CD4-positive, alpha-beta T cell treated with Interferon alpha-2 for 1 hour (primary cell): ENCODE measurements at places on chromosomes 5 and 9.

GRCh38 chr5:168334695-168335094, 43.2 kb downstream of the WWC1 start:
- DNase-seq: no peak

- DNase-seq: no peak
Measured at GRCh38 chr9:81626511-81626910, 62.8 kb downstream of the TLE1 start.

DNA sequence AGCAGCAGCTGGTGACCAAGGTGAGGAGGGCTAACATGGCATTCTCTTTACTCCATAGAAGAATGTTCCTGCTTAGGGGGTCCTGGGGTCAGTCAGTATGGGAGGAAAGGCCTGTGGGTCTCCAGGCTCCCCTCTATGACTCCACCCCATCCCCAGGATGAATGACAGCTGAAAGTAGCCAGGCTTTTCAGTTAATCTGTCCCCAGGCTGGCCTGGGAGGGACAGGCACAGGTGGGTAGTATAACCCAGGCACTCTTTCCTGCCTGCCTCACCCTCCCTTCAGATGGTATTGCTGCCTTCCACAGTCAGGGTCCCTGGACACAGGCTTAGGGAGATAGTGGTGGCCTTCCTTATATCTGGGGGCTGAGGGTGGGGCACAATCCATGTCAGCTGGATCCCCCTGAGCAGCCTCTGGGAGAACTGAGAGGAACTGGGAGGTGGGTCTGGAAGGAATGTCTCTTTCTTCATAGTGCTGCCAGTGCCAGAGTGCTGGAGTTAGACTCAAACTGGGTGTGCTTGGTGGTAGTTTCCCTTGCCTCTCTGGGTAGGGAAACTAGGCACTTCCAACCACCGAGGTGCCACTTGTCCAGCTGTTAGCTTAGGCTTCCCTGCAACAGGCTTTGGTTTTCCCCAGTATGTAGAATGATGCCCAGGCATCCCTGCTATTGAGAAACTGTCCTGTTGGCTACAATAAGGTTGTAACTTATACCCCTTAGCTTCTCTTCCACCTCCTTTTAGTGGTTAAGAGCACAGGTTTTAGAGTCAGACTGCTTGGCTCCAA, 27.8 kb downstream of the LARP1 start:
- DNase-seq: no peak

GRCh38 chr9:117703537-117703936, 666 bp upstream of the TLR4 start:
- no peak for DNase-seq

DNA sequence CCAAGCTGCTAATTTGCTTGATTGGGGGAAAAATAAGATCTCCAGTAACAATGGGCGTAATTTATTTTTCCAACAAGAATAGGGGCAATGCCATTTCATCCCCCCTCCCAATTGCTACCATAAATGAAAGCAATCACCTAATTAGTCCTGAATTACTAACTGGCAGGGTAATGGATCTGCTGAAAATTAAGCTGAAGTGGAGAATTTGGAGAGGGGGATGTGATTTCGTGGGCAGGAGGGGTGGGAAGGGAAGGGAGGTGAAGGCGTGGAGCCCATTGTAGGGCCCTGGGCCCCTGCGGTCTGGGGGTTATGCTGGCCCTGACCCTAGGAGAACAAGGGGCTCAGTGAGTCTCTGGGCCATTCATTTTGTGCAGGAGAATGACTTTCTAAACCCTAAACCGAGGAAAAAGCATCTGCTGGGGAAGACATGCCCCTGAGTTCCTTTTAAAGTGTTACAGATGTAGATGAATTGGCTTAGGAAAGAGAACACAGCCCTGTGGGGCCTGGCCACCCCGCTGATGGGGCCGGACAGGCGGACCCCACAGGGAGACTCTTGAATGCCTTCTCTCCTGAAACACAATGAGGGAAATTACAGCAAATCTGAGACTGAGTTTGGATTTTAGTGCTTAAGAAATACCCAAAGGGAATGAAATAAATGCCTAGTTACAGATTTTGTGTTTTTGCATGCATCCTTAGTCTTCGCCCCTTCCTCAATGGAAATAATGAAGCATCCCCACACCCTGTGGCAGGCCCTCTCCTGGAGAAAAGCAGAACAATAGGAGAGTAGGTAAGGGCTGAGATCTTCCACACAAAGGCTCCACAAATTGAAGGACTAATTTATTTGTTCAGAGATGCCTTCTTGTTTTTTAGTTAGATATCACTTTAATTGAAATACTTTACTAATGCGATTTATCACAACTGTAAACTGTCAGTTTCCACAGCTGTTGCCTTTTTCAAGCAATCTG, 143.2 kb downstream of the PSAT1 start:
- no peak for DNase-seq
